GM23338 (cell line): ENCODE measurements at places on chromosomes 1 and 21. TPM values are rescaled to one million over a fixed set of nuclear protein-coding genes. Genes with fewer than 3 reads are reported as not detected.

GRCh38 chr1:36115200-36115669 lies 9.8 kb downstream of the COL8A2 start:
- no peak for DNase-seq
- H3K36me3 ChIP-seq: no peaks in the 10 kb centered on the region
- no peaks in the 10 kb centered on the region for H3K27me3 ChIP-seq
- H3K4me1 ChIP-seq: no peaks in the 10 kb centered on the region
- no peak overlapping the region for H3K4me3 ChIP-seq

DNA sequence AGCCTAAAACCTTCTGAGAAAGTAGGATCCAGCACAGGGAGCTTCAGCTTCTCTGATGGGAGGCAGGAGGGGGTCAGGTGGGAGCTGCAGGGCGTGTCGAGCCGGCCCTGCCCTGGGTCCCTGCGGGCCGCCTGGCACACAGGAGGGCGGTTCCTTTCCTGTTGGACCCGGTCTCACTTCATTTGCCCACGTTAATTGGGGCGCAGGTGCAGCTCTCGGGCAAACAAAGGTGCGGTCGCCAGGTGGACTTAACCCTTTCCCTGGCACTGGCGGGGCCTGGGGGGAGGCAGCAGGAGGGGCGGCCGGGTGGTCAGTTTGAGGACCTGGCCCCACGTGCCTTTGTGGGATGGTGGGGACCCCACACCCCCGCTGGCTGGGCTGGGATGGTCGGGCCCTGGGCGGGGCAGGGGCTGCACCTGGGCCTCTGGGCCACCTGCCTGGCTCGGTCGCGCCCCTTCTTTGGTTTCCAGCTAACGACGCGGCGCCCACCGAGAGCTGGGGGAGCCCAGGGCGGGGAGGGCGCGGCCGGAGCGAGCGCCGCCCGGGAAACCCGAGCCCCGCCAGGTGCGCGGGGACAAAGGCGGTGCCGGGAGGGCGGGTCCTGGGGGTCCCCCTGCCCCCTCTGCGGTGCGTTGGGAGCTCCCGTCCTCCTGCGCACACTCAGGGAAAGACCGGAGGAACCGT lies 20.8 kb upstream of the C1orf159 start:
- DNase-seq: peak; percentile 66
- no peak overlapping the region for H3K27ac ChIP-seq
- H3K36me3 ChIP-seq: no peaks in the 10 kb centered on the region
- peaks cover 7% of the 10 kb centered on the region; the same call in 1 of the 2 replicates for H3K4me1 ChIP-seq

SH2D5 gene
- 24.8 and 29.2 TPM in 2 replicates for total RNA-seq

ANXA9 gene
- 1.7 and 2.2 TPM in 2 replicates for total RNA-seq

DNA sequence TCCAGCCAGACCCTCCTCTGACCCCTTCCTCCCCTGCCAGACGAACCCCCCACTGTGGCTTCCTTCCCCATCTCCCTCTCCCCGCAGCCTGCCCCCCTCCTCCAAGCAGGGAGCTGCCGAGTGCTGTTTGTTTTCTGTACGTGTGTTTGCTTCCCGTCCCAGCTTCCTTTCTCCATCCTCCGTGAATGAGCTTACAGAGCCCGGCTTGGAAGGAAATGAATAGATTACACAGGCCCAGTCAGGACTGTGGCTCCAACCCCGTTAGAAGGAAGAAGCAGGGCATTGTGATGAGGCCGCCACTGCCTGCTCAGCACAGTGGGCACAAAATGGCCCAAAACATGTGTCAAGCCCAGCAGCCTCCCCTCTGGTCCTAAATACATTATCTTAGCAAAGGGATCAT lies 123.2 kb downstream of the IGSF21 start:
- peaks cover 13% of the 10 kb centered on the region for H3K4me1 ChIP-seq
- no peaks in the 10 kb centered on the region for H3K27me3 ChIP-seq
- H3K27ac ChIP-seq: no peak overlapping the region

TMEM269 gene
- 0.45 TPM in 1 of 2 replicates, not detected in the other for total RNA-seq

- no peak for DNase-seq
- no peak overlapping the region for H3K4me3 ChIP-seq
- H3K36me3 ChIP-seq: no peaks in the 10 kb centered on the region
- no peaks in the 10 kb centered on the region for H3K27me3 ChIP-seq
- H3K4me1 ChIP-seq: no peaks in the 10 kb centered on the region
Measured at GRCh38 chr1:107623431-107623830, 341.5 kb downstream of the VAV3 start.

DNA sequence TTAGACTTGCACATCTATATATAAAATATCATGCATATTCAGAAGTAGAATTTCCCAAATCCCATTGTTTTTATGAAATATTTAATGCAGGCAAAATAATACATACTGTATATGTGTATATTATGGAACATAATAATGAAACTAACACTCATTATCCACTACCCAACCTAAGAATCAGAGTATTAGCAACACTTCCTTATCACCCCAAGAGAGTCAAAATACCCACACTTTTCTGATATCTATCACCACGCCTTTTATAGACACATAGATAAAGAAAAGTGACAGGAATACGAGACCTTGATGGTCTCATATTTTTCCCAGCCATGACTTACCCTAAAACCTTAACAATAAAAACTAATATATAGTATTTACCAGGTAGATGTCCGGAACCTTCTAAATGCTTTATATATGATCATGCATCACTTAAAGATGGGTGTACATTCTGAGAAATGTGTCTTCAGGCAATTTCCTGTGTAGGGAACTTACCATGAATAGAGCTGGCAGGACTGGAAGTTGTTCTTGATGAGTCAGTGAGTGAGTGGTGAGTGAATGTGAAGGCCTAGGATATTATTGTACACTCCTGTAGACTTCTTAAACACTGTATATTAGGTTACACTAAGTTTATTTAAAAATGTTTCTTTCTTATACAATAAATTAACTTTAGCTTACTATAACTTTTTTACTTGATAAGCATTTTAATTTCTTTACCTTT lies 45.5 kb downstream of the TNFSF4 start:
- no peak for DNase-seq
- H3K4me1 ChIP-seq: no peaks in the 10 kb centered on the region
- peaks cover 40% of the 10 kb centered on the region for H3K27me3 ChIP-seq
- no peak overlapping the region for H3K4me3 ChIP-seq

- H3K4me1 ChIP-seq: no peaks in the 10 kb centered on the region
- no peak overlapping the region for H3K27ac ChIP-seq
- no peak for DNase-seq
- H3K27me3 ChIP-seq: no peaks in the 10 kb centered on the region
- H3K4me3 ChIP-seq: no peak overlapping the region
Measured at GRCh38 chr21:44394733-44395132, 41.3 kb downstream of the TRPM2 start.

GRCh38 chr1:47972864-47973432 lies 24.2 kb downstream of the TRABD2B start:
- H3K4me3 ChIP-seq: no peak overlapping the region
- no peak overlapping the region for H3K27ac ChIP-seq
- H3K36me3 ChIP-seq: no peaks in the 10 kb centered on the region

DNA sequence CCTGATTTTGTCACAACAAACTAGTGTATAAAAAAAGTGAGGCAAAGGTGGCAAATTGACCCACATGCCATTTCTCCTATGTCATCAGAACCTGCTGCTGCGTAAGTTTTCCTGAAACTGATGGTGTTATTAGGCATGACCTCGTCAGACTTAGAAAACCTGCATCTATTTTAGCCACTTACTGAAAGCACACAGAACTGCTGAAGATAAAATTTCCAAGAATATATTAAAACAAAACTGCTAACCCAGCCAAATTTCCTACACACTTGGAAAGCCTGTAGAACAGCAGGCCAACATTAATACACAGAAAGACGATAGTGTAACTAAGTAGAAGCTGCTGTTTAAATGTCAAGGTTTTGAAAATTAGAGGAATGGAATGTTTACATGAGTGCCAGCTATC lies 674.5 kb upstream of the CXADR start:
- H3K4me3 ChIP-seq: no peak overlapping the region
- peaks cover 7% of the 10 kb centered on the region; the same call in 1 of the 2 replicates for H3K4me1 ChIP-seq
- H3K27me3 ChIP-seq: no peaks in the 10 kb centered on the region
- H3K27ac ChIP-seq: no peak overlapping the region

- peaks cover 7% of the 10 kb centered on the region for H3K36me3 ChIP-seq
- no peaks in the 10 kb centered on the region for H3K27me3 ChIP-seq
- DNase-seq: no peak
- no peak overlapping the region for H3K4me3 ChIP-seq
- H3K27ac ChIP-seq: no peak overlapping the region
- H3K4me1 ChIP-seq: peaks cover 62% of the 10 kb centered on the region
Measured at GRCh38 chr1:81242103-81242502, 558.6 kb upstream of the ADGRL2 start.

AGPAT3 gene
- 4.4 and 6.1 TPM in 2 replicates for total RNA-seq

CLCA4 gene
- not detected in 2 replicates for total RNA-seq

DNA sequence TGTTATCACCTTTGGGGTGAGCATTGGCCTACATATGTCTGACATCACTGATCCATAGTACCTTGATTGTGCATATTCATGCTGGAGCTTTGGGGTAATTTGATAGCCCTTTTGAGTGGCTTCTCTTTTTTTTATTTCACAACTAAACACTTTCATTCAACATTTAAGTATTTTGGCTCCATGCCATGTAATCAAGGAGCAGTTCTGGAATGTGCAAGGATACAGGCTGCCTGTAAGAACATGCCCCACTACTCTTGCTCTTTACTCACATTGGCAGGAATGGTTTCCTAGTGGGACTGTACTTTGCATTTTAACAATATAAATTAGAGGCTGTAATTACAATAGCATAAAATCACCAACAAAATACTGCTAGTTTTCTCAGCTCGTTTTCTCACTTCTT lies 300.7 kb upstream of the SPAG17 start:
- H3K4me1 ChIP-seq: peaks cover 42% of the 10 kb centered on the region
- DNase-seq: no peak
- no peak overlapping the region for H3K27ac ChIP-seq
- H3K36me3 ChIP-seq: no peaks in the 10 kb centered on the region

- no peak for DNase-seq
- H3K4me1 ChIP-seq: peaks cover 3% of the 10 kb centered on the region; the same call in 1 of the 2 replicates
- no peak overlapping the region for H3K27ac ChIP-seq
- H3K36me3 ChIP-seq: no peaks in the 10 kb centered on the region
Measured at GRCh38 chr1:236175642-236176336, 33.5 kb downstream of the GPR137B start.

DNA sequence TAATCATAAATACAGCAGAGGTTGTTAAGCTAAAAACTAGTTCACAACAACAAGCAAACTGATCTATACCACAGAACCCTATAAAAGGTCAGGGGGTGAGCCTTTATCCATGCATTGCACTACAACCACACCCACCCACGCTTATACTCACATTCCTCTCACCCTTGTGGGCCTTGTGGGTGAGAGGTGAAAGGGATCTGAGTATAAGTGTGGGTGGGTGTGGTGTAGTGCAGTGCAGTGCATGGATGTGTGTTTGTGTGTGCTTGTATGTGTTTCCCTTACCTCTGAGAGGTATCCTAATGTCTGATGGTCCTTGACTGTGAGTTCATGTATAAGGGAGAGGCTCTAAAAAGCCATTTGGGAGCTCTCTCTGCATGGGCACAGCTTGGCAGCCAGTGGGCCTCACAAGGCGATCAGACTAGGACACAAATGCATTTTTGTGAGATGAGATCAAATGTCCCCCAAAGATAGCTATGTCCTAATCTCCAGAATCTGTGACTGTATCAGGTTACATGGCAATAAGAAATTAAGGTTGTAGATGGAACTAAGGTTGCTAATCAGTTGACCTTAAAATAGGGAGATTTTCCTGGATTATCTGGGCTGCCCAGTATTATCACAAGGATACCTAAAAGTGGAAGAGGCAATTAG lies 95.5 kb upstream of the DPT start:
- peaks cover 4% of the 10 kb centered on the region; the same call in 1 of the 2 replicates for H3K4me1 ChIP-seq
- H3K36me3 ChIP-seq: no peaks in the 10 kb centered on the region
- no peak for DNase-seq
- no peaks in the 10 kb centered on the region for H3K27me3 ChIP-seq
- H3K4me3 ChIP-seq: no peak overlapping the region
- H3K27ac ChIP-seq: no peak overlapping the region
